ENCODE measurements at places on chromosomes 16 and 17. TPM values are rescaled to one million over a fixed set of nuclear protein-coding genes. Genes with fewer than 3 reads are reported as not detected.

The CD300LB gene
- total RNA-seq, result 0.49 TPM

The PTGES3L gene
- total RNA-seq, result 4.7 TPM

GRCh38 chr17:28119560-28119959 is 77.1 kb downstream of the NLK start:
- no peak for DNase-seq

The GUCY2D gene
- 0.63 TPM for total RNA-seq

The HSD3B7 gene
- 30.6 TPM for total RNA-seq

The SLC16A3 gene
- 95.7 TPM for total RNA-seq

The MOSMO gene
- total RNA-seq, result 11.3 TPM

GRCh38 chr16:81798311-81799137 is 19.4 kb downstream of the PLCG2 start:
- DNase-seq, result no peak

The IKZF3 gene
- 5.8 TPM for total RNA-seq

The SULT1A1 gene
- 23.2 TPM for total RNA-seq

GRCh38 chr17:81576621-81577277 is 24.6 kb upstream of the FAAP100 start:
- DNase-seq, result no peak

GRCh38 chr16:11875721-11876120 is 24.4 kb upstream of the RSL1D1 start:
- no peak for DNase-seq

The FOXF1 gene
- 31.0 TPM for total RNA-seq

The RHBDL1 gene
- total RNA-seq, result 5.5 TPM

GRCh38 chr16:17518441-17518840 is 47.7 kb upstream of the XYLT1 start:
- no peak for DNase-seq

DNA sequence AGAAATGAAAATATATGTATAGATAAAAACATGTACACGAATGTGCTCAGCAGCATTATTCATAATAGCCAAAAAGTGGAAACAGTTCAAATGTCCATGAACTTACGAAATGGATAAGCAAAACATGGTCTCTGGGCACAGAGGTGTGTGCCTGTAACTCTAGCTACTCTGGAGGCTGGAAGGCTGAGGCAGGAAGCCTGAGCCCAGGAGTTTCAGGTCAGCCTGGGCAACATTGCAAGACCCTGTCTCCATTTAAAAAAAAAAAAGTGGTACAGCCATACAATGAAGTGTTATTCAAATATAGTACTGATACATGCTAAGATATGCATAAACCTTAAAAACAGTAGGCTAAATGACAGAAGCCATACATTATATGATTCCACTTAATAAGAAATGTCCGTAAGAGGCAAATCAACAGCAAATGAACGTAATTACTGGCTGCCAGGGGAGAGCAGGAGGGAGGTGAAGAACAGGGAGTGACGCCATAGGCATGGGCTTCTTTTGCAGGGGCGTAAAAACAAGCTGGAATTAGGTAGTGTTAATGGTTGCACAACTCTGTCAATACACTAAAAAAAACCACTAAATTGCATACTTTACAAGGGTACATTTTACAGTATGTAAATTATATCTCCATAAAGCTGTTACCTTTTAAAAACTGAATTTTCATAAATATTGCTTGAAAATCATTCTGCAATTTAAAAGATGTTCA is 87.2 kb upstream of the PLEKHM1 start:
- DNase-seq, result no peak

The EPOP gene
- 2.8 TPM for total RNA-seq

DNA sequence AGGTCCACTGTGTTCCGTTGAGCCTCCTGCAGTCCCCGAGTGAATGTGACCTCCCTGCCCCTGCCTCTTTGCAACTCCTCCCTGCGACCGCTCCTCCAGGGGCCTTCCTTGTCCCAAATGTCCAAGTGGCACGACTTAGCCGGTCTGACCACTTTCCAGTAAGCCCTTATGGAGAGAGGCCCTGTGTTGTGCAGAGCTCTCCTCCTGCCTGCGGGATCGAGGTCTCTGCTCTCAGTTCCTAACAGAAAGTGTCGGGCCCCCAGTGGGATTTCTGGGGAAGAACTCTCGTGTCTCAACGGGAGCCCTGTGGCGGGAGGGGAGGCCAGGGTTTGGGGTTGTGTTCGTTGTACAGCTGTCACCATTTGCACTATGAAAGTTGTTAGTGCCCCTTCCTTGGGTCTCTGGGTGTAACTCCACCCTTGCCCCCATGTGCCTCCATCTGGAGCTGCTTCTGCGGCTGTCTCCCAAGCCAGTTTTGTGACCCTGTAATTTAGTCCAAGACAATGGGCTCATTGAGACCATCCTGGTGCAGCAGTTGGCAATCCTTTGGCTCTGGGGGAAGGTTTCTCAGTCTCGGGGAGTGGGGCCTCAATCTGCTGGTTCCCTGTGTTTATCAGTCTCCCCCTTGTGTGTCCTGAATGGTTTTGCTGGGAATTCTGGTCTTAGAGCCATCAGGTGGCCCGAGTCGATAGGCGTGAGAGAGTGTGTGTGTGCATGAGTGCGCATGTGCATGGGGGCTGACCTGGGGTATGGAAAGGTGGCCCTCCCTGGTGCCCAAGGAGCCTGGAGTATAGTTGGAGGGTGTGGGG is 234.5 kb downstream of the SEC14L1 start:
- no peak for DNase-seq

The SCNN1G gene
- 0.09 TPM for total RNA-seq

- no peak for DNase-seq
Observed at GRCh38 chr16:18948372-18949020, 22.3 kb upstream of the SMG1 start.

GRCh38 chr17:76368545-76368944 is 14.8 kb upstream of the PRPSAP1 start:
- no peak for DNase-seq

DNA sequence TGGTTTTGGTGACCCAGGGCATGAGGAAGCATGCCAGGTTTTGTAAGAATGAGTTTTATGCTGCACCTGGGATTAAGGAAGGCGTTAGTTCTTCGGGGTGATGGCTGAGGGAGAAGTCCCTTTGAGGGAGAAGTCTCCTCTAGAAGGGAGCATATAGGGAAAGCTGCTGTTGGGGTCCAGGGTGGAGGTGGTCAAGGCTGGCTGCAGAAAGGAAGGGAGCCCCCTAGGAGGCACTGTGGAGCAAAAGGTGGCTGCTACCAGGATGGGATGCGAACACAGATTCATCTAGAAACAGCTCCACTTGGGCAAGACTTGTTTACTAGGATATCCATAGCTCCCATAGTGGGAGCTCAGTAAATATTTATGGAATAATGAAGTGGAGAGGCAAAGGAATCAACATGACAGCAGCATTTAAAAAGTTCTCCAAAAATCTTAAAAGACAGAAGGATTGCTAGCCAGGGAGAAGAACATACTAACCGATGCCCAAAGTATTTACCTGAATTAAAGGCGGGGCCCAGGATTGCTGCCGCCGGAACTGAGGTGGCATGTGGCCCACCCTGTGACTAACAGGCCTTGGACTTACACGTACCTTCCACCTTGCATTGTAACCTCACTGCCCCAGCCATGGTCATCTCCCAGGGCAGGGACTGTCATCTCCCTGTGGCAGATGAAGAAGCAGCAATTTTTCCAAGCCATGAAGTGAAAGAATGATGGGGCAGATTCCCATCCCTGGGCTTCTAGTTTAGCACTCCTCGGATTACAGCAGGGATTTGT is 7.1 kb upstream of the LPCAT2 start:
- DNase-seq, result no peak

The ABCA10 gene
- total RNA-seq, result 8.7 TPM

The HS3ST2 gene
- 0.98 TPM for total RNA-seq

The KCNJ12 gene
- 2.4 TPM for total RNA-seq

The CDRT4 gene
- 6.0 TPM for total RNA-seq

- DNase-seq, result no peak
Observed at GRCh38 chr17:45308016-45308365, 8.8 kb downstream of the MAP3K14 start.

DNA sequence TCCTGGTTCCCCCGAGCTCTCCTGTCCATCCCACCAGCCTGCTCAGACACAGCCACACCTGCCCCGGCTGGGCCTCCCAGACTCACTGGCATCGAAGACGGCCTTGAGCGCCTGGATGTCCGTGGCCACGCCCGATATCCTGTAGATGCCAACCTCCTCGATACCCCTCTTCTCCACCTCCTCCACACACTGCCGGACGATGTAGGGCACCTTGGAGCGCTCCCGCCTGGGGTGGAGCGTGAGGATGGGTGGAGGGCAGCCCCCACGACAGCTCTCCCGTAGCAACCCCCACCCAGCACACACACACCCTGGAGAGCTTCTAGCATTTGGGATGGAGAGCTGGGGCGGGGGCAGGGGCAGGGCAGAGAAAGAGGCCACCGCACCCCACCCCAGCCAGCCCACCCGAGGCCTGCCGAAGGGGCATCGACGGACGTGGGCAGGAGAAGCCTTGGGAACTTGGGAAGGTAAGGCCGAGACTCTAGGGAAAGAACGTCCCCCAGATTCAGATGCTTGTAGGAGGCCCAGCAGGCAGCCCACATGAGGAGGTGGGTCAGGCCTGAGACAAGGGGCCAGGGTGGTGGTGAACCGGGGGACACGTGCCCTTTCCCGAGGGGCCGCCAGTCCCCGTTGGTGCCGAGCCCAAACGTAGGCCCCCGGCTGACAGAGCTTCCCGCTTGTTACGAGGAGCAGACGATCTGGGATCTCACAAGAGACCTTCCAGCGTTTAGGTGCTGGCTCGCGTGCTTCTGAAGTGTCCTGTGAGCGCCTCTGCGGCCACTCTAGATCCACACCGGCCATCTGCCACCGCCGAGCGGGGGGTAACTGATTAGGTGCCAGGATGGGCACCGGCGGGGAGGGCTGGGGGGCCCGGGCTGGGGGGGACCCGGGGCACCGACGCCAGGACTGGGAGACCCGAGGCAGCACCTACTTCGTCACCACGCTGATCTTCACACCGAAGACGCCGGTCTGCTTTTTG is 15.1 kb downstream of the TIMM22 start:
- no peak for DNase-seq

GRCh38 chr16:58126451-58126961 is 2.7 kb downstream of the CFAP20 start:
- no peak for DNase-seq

DNA sequence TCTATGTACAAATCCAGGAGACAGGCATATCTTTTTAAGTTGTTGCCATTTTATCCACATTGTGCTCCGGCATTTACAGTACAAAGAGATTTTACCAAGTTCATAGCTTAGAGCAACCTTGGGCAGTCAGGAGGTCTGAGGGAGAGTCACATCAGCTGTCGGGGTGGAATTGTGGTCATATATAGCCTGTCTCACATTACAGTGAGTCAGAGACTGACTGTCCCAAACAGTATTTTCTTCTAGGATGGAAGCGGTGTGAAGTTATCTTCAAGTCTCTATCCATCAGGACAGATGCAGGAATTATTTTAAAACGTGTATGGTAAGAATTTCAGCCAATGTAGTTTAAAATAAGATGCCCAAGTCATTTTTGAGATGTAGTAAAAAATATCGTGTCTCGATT is 53.0 kb downstream of the GPRC5B start:
- no peak for DNase-seq

DNA sequence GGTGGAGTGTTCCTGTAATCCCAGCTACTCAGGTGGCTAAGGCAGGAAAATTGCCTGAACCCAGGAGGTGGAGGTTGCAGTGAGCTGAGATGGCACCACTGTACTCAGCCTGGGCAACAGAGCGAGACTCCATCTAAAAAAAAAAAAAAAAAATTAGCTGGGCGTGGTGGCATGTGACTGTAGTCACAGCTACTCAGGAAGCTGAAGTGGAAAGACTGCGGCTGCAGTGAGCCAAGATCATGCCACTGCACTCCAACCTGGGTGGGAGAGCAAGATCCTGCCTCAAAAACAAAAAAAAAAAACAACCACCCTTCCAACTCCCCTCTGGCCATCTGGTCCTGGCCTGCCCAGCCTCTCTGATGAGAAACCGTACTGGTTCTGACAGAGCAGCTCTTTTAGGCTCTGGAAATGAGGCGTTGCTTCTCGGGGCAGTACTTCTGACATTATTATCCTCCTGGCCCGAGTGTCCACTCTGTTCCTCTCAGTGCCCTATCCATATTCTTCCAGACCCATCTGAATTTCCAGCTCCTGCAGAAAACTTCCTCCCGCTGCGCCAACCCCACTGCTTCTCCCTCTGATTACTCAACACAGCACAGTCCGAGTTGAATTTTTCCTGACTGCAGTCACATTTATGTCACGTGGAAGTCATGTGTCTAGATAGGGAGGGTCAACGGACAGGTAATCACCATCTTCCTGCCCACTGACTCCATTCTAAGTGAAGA is 13.3 kb downstream of the GGA2 start:
- peak; percentile 51 for DNase-seq

The MYH2 gene
- total RNA-seq, result 2.4 TPM

GRCh38 chr17:39899215-39899614 is 19.2 kb downstream of the GSDMB start:
- DNase-seq, result no peak

GRCh38 chr17:63681530-63681929 is 18.4 kb downstream of the LIMD2 start:
- no peak for DNase-seq

The KRT15 gene
- total RNA-seq, result 5.6 TPM

GRCh38 chr17:61880589-61881102 is 17.3 kb upstream of the BRIP1 start:
- DNase-seq, result no peak

GRCh38 chr17:57874434-57875289 is 24.8 kb upstream of the MRPS23 start:
- peak; percentile 75 for DNase-seq

- no peak for DNase-seq
Observed at GRCh38 chr16:76276745-76277438, at the start of gene CNTNAP4. Gene CNTNAP4 (plus strand): TSS chr16:76277401. CDS start chr16:76277663, 262 bp downstream.

The ANKRD13B gene
- 13.4 TPM for total RNA-seq

DNA sequence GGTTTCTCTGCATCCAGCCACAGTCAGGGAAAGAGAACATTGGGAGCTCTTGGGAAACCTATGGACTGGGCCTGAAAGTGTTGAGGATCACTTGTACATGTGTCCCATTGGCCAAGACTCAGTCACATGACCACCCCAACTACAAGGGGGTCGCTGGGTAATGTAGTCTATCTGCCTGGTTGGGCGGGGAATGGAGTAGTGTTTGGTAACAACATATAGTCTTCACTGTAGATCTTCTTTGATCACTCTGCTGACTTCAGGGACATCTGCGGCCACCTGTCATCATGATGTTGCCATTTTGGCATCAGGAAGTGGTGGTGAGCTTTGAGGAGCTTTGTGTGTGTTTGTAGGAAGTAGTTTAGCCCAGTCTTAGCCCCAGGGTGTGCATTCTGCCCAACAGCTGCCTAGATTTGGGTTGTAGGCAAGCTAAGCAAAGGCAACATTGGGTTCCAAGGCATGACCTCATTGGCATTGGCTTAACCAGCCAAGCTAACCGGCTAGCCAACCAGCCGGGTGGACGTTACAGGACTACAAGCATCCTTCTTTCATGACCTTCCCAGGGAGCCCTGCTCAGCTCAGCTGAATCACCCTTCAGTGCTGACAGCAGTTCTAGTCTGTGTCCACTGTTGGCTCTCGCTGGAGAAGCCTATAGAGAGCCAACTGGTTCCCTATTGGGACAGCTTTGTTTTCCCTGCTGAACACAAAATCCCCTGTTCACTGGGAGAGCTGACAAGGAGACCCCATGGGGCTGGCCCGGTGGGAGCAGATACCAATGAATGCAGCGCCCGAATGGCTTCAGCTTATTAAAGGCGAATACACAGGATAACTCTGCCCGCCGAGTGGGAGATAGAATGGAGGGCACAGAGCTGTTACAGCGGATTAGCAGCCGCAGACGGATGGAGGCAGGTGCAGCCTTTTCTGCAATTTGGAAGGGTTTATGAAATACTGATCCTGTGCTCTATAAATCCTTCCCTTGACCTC is 178.6 kb downstream of the NTN1 start:
- DNase-seq, result no peak

The TRPV3 gene
- 5.7 TPM for total RNA-seq

Data from mucosa of gallbladder (tissue), 1 donor.